ENCODE measurements at places on chromosomes 7 and 10.

DNA sequence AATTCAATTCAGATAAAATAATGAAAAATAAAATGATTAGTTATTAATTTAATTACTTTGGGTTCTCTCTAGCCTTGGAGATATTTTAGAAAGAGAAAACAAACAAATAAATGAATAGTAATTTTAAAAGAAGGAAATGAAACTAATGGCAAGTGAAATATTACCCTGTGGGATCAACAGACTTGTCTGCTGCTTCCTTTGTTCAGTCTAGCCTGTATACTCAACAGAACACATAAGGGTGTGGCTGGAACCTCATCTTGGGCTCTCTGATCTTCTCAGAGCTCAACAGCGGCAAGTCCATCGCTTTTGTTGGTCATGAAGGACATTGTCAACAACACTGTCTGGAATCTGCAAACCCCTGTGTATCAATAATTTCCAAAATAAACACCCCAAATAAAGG is 904.9 kb downstream of the IPMK start:
- no peak for DNase-seq

- DNase-seq = no peak
Measured at GRCh38 chr10:31063841-31064240, 32.2 kb upstream of the ZNF438 start.

- no peak for DNase-seq
Measured at GRCh38 chr7:158065340-158065739, 522.3 kb downstream of the PTPRN2 start.

- no peak for DNase-seq
Measured at GRCh38 chr7:127034186-127034806, 218.4 kb downstream of the GRM8 start.

GRCh38 chr7:156865493-156865892 is 27.5 kb downstream of the LMBR1 start:
- no peak for DNase-seq

- DNase-seq = no peak
Measured at GRCh38 chr10:62985807-62986600, 147.1 kb upstream of the NRBF2 start.

- no peak for DNase-seq
Measured at GRCh38 chr10:123538401-123539320, 127.5 kb upstream of the GPR26 start.

DNA sequence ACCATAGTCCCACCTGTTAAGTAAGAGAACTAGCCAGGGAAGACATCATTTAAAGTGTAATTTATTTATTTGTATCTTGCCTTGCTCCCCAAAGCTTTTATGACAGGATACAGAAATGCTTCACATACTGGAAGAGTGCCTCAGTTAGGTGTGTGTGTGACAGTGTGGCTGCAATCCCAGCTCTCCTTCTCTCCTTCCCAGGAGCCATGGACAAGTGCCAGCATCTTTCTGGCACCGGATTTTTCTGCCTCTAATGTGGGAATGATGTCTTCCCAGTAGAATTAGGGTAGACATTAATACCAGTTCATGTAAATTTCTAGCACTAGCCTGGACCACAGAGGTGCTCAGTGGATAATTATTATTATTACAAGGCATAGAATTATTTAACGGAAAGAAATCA is 30.3 kb upstream of the ATXN7L1 start:
- peak; percentile 32 for DNase-seq

GRCh38 chr7:86653919-86654659 is 10.4 kb downstream of the GRM3 start:
- DNase-seq = no peak

DNA sequence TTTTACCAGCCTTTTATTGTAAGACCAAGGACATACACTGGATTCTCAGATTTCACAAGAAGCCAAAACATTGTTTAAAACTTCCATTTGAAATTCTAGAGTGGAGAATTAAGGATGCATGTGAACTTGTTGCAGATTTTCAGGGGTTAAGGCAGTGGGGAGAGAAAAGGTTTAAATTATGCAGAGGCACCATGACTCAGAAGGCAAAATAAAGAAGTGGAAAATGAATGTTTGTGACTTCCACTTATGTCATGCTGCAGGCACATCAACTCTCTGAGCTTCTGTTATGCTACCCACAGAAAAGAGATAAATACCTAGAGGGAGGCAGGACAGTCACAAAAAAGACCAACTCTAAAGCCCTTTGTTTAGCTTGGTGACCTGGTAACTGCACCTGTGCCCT is 84.4 kb upstream of the BET1 start:
- no peak for DNase-seq

GRCh38 chr7:130945411-130945811 is 211.4 kb upstream of the KLF14 start:
- no peak for DNase-seq

GRCh38 chr10:127600479-127600878 is 51.4 kb downstream of the NPS start:
- DNase-seq = no peak

DNA sequence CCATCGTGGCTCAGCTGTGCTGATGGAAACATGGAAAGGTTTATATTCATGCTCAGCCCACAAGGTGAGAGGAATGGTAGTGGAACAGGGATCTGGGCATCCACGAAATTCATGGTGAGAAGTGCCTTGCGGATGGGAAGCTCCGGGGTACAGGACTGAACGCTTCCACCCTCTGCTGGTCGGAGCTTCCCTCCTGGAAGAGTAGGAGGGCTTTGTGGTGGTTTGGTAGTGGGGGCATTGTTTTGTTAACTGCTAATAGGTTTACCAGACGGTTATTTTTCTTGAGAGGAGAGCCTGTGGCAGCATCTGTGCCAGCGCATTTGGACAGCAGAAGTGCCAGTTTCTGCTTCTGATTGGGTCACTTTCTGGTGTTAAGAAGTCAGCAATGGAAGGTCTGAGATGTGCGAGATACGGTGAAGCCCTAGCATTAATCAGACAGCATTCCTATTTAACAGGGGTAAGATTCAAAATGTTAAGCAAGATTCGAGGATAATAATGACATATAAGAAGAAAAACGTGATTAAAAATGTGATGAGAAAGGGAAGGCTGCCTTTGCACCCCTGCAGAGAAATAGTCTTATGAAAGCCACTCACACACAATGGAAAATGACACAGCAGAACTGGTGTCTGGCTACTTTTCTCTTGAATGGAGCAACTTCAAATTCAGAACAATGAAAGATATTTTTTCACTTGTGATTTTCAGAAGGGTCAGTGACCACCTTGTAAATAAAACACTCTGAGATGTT is 17.7 kb downstream of the ABCA13 start:
- DNase-seq = no peak

- DNase-seq = no peak
Measured at GRCh38 chr10:113216102-113216501, 266.1 kb downstream of the TCF7L2 start.

Data from ovary (tissue), 10 donors.